ENCODE measurements at places on chromosomes 11 and 22.

DNA sequence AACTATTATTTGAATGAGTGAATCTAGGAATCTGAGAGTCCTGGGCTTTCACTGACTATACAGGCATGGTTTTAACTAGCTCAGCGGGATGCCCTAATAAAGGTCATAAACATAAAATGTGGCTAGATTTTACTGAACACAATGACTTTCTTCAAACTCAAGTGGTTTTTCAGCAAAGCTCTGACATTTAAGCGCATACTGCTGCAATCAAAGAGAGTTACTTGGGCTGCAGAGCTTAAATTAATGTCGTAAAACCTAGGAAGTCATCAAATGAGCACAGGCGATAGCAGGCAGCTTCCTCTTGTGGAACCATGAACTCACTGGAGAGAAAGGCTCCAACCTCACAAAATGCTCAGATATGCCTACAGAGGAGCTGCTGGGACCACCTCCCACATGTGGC is 6.7 kb downstream of the CSNK2A3 start:
- no peak for DNase-seq

- no peak for DNase-seq
Measured at GRCh38 chr11:82523141-82523540, 210.5 kb downstream of the FAM181B start.

- DNase-seq, result no peak
Measured at GRCh38 chr11:118410055-118410745, 8.8 kb downstream of the ATP5MG start.

GRCh38 chr22:36767035-36767775 is 8.7 kb downstream of the IFT27 start:
- DNase-seq, result no peak

GRCh38 chr11:14905104-14906033 is 13.3 kb upstream of the CYP2R1 start:
- no peak for DNase-seq

GRCh38 chr11:80281194-80281593 is 840.4 kb upstream of the TENM4 start:
- no peak for DNase-seq

DNA sequence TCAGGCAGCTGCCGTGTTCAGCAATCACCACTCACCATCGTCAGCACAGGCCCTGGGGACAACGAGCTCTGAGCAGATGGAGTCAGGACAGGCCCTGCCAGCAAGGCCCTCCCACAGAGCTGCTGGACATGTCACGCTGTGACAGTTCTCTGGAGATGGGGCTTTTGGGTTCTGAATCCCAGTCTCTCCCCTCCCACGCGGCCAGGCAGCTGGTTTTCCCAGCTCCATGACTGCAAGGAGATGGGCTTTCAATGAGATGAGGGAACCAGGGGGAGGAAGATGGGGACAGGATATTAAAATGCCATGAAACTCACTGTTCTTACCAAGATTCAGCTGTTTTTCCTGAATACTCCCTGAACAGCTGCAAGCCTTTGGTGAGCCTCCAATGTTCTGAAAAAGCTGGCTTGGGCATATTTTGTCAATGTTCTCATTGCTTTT is 305.9 kb downstream of the BRD1 start:
- DNase-seq, result no peak

DNA sequence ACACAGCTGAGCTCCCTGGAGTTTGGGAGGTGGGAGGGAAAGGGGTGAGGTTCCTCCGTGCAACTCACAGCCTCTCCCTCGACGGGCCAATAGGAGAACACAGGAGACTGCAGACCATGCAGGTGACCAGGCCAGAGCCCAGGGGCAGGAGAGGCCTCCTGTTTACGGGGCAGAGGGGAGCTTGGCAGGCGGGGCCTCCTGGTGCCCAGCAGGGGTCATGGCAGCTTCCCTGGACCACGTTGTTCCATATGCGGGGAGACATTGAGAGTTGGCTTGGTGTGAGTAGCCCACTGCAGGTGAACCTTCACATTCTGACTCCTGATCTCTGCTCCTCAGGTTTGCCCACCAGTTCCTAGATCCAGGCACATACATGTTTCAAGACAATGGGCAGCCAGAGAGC is 19.3 kb upstream of the XKR3 start:
- DNase-seq, result no peak

GRCh38 chr11:82458761-82459160 is 274.9 kb downstream of the FAM181B start:
- DNase-seq, result no peak

DNA sequence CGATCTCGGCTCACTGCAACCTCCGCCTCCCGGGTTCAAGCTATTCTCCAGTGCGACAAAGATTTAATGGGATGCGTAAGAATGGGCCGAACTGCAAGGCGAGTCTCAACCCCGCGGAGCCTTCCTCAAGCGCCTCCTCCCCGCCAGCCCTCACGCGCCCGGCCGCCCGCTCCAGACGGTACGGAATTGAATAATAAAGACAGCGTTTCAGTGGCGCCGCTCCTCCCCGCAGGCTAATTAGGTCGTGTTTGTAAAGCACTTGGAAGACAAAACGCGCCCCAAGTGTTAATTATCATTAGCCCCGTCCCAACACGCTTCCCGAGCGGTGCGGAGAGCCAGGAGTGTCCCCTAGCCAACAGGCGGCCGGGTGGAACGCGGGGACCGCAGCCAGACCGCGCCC is 192.0 kb downstream of the BUD13 start:
- no peak for DNase-seq

Measured in skeletal muscle cell (primary cell).